ENCODE measurements at places on chromosomes 11 and 22.

DNA sequence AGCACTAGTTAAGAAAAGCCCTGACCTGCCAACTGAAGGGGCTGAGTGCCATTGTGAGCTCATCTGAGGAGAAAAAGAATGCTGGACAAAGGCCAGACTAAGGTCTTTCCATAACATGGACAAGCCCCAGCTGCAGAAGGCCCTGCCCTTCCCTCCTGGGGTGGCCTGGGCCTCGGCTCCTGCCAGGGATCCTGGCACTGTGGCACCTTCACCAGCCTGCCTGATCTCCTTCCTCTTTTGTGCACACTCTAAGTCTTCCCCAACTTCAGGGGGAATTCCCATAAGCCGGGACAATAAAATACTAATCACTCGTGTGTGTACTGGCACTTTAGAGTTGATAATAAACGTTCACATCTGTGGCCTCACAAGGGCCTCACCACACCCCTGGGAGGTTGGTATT, 9.9 kb downstream of the TMPRSS13 start:
- no peak for DNase-seq

- no peak for DNase-seq
Measured at GRCh38 chr22:46147471-46148267, 2.7 kb upstream of the PPARA start.

DNA sequence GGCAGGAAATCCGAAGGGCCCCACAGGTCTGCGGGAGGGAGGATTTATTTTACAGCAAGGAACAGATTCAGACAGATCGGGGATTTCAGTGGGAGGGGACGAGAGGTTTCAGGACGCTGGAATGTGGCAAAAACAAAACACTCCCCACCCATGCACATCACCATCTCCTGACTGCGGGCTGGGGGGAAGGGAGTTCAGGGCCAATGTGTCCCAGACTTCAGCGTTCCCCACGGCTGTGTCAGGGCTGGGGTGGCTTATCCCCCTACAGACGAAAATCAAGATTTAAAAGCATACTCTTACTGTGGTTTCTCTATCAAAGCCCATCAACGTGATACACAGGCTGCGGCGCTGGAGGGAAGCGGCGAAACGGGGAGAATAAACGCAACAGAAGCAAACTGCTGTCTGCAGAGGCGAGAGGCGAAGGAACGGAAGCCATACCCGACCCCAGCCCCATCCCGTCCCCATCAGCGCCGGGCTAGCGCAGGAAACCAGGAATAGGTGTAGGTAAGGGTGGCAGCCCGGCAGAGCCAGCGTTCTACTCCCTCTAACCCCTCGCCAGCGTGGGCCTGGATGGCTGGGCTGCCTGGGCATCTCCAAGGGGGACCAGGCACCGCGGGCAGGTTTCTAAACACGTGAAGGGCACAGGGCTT, 2.7 kb downstream of the TENM4 start:
- no peak for DNase-seq

DNA sequence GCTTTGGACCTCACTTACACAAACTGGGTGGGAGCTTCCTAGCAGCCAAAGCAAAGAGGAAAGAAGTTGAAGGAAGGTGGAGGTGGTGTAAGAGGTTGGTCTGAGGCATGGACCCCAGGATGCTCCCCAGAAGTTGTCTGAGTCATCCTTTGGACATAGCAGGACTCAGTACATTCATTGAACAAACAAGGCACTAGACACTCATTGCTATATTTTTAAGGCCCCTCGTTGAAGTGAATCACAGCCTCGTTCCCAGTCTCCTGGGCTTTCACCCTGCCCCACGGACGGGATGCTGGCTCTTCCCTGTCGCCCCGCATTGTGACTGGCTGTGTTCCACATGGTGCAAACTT, 95.9 kb upstream of the FGF3 start:
- DNase-seq = no peak

- DNase-seq = no peak
Measured at GRCh38 chr11:72441752-72442207, 7.4 kb upstream of the CLPB start.

DNA sequence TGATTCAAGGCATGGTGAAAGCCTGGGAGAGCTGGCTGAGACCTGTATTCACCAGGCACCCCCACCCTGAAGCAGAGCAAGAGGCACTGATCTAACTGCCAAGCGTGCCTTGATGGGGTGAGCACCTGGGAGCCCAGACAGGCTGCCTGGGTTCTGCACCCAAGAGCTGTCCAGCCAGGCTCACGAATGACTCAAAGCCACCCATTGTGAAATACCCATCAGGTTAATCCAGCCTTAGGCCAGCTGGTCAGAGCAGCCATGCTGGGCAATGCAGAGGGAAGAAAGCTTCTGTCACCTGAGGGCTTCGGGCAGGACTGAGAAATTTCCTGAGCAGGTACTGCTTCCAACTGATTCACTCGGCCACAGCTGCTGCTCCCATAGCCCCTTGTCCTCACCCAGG, 22.1 kb downstream of the THOC5 start:
- no peak for DNase-seq

GRCh38 chr11:75356613-75357012, 5.2 kb upstream of the ARRB1 start:
- no peak for DNase-seq

GRCh38 chr11:126809514-126810289, 190.9 kb downstream of the KIRREL3 start:
- DNase-seq = no peak

- no peak for DNase-seq
Measured at GRCh38 chr22:42925598-42925997, 68.5 kb upstream of the ARFGAP3 start.
